Left renal pelvis (tissue), 4 donors: ENCODE measurements at places on chromosomes 2 and 18. TPM values are rescaled to one million over a fixed set of nuclear protein-coding genes. Genes with fewer than 3 reads are reported as not detected.

DNA sequence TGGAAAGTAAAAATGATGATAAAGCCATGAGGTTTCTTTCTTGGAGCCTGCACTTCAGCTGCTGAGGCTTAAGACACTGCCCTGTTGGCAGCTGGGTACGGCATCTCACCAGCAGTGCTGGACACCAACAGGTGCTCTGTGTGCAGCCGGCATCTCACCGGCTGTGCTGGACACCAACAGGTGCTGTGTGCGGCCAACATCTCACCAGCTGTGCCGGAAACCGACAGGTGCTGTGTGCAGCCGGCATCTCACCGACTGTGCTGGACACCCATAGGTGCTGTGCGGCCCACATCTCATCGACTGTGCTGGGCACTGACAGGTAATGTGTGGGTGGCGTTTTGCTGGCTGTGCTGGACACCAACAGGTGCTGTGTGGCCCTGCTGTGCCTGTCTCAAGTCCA lies 190.8 kb downstream of the TMEM18 start:
- no peak for DNase-seq

TMEM200C gene
- polyA plus RNA-seq, result 1.6 TPM

DNA sequence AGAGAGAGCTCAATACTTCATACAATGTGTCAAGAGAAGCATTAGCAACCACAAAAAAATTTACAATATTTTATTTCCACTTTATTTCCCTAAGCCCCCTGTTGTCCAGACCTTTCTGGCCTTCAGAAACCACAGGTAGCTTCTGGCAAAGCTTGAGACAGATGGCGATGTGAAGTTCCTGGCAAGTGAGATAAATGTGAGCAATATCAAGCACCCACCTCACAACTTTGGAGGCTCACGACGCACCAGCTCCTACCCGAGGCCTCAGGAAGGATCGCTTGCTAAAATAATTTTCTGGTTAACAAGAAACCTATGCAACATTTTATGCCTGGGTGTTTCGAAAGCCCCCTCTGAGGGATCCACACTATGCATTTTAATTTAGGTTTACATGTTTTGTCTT lies 158.1 kb upstream of the CHAC2 start:
- no peak for DNase-seq

DNA sequence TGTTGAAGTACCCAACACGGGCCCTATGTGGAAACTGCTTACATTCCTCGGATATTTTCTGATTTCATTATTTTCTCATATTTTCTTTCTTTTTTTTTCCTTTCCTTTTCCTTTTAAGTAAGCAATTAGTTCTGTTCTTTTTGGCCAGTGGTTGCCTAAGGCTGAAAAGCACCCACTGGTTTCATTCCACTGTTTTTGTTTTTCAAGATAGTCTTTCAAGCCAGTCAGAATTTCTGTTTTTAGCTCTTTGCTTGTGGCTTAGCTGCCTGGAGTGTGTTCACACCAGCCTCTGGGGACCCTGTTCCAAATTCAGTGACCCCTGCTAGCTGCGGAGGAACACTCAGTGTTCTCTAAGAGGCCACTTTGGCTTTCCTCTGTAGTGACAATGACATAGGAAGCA lies 73.6 kb downstream of the NRP2 start:
- DNase-seq, result no peak

DNA sequence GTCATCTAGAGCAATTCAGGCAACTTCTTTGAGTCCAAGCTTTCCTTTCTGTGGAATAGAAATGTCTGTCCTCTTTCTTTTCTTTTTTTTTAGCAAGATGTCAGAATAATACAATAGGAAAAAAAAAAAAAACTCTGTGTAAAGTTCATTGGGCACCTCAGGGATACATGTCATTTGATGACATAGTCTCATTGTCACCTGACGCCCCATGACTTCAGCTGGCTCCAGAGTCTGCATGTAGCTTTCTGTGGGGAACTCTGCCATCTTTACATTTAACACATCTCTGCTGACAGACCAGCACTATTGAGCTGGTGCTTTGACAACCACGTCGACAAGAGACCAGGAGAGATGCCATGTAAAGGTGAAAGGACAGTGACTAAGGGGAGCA lies 172.5 kb upstream of the KLF7 start:
- DNase-seq, result no peak

DNA sequence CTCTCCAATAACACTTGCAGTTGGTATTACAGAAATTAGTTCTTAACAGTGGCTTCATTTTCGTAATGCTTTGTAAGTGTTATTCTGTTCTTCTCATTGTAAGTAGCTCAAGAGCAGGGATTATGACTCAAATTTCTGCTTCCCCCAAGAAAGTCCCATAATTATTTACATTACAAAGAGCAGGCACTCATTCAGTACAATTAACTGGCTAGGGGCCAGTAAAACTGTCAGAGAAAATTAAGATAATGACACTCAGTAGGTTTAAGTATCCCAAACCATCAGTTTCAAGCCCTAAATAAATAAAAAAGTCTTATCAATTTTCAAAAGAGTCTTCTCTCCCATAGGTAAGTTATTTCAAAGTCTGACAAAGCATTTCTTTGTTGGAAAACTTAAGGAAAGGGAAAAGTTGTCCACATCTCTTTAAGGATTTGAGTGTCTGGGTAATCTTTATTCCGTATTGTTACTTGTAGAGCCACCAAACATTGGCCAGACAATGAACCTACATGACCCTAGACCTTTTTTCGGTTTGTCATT lies 137.1 kb downstream of the ARHGAP28 start:
- no peak for DNase-seq

DNA sequence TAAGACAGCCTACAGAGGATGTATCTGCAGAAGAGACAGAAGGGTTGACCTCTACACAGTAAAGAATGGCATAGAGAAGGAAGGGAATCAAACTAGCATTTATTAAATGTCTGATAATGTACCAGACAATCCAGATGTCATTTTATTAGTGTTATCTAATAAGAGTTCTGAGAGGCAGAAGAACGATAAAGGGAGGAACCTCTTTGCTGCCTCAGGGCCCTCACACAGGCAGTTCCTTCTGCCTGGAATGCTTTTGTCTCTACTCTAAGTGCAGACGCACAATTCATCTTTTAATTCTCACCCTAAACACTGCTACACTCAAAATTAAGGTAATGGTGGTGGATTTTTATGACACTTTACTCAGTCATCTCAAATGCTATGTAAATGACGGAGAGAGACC lies 64.5 kb downstream of the LRPPRC start:
- no peak for DNase-seq

DNA sequence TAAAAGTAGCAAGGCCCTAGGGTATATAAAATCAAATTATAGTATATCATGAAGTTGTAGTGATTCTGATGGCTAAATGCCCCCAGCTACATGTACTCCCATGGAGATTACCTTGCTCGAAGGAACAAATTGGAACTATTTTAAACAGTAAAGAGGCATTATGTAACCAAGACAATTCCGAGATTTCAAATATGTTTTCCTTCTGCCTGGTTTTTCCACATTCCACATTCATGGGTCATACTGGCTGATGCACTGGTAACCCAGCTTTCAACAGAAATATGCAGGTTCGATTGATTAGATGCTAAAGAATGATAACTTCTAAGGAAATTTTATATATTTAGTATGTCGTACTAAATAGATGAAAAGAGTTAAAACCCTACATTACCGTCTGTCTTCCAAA lies 62.3 kb upstream of the MGAT4A start:
- no peak for DNase-seq

DNA sequence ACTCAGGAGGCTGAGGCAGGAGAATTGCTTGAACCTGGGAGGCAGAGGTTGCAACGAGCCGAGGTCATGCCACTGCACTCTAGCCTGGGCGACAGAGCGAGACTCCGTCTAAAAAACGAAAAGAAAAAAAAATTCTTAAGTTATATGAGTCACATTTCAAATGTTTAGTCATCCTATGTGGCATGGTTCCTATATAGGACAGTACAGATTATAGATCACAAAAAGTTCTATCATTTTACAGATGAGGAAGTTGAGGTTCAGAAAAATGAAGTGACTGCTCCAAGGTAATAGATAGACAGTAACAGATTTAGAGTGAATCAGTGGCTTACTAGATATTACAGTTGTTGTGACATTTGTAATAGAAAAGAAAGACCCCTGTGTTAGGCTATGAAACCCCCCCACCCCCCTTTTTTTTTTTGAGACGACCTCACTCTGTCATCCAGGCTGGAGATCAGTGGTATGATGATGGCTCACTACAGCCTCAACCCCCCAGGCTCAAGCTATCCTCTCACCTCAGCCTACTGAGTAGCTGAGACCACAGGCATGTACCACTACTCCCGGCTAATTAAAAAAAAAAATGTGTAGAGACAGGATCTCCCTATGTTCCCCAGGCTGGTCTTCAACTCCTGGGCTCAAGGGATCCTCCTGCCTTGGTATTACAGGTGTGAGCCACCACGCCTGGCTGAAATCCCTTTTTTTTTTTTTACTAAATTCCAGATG lies 22.7 kb downstream of the PTPN4 start:
- DNase-seq, result no peak

DNA sequence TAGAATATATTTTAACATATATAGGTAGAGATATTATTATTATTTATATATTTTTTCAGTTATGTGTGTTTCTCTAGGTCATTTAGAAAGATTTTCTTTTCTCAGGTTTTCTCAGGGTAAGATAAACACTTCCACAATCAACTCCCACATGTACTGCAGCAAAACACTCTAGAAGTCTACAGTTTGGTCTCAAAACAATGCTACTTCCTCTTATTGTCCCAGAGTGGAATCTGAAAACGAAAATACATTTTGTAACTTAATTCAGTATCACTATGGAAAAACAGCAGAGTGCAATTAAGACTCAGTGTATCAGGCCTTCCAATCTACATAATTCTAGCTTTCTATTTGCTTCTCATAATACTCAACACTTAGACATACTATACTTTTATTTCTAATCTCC lies 190.1 kb upstream of the SLC35G4 start:
- DNase-seq, result no peak

DNA sequence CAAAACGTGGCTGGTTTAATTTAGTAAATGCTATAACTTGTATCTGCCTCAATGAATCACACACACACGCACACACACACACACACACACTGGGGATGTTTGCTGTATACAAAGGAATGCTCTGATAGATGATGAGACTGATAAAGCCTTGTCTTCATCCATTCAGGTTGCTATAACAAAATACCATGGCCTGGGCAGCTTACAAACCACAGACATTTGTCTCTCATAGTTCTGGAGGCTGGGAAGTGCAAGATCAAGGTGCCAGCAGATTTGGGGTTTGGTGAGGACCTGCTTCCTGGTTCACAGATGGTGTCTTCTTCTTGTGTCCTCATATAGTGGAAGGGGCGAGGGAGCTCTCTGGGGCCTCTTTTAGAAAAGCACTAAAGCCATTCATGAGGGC lies 149.5 kb upstream of the HDAC4 start:
- DNase-seq, result no peak

DNA sequence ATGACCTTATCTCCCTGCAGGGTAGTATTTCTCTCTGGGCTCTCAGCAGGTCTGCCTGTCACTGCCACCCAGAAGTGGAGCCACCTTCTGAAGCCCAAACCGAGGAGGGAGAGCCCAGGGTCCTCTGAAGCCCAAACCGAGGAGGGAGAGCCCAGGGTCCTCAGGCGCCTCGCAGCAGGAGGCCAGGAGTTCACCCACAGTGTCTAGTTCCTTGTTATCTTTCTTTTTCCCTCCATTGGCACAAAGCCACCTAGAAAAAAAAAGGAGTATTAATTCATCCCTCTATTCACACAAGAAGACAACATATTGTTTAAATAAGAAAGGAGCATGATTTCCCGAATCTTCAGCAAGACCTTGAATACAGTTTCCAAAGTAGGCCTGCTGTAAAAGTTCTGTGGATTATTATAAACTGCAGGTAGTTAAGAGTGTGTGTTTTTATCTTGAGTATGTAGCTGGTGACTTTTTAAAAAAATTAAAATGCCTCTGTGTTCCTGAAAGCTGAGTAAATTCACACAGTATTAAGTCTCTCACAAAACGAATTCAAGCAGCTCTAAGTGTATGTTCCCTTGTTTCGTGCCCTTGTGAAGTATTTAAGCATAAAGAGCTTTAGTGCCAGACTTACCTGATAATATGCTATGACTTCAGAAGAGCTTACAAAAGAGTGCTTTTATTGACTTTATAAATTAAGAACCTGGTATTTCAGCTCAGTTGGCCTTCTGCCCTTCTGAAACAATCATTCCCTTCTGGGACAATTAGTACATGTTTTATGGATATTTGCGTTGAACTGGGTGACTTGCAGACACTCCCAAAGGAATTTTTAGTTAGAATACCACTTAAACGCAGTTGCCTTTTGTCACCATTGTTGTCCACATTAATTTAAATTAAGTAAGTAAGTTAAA lies 11.7 kb upstream of the GRHL1 start:
- no peak for DNase-seq

DNA sequence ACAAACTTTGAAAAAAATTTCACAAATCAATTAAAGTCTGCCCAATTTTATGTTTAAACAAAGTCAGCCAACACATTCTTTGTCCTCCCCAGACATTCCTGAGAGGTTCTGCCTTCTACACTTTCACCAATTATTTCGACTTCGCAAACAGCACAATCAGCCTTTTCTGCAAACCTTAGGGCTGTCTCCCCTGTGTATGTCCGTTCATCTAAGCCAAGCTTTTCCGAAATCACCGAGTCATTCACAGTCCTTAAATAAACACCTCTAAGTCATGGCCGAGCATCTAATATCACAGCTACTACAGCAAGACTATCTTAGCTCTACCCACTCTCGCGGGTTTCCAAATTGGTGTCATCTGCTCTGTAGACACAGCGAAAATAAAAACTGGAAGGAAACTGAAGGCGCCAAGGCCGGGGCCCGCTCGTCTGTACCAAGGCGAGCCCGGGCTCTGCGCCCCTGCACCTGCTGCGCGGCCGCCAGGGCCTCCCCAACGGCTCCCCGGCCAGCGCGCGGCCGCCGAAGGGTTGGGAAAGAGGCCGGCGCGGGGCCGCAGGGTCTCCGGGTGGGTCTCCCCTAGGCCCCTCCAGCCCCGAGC lies 730 bp downstream of the ODC1 start:
- no peak for DNase-seq

GRCh38 chr2:108621087-108621559 lies 86.9 kb downstream of the LIMS1 start:
- DNase-seq, result no peak

DNA sequence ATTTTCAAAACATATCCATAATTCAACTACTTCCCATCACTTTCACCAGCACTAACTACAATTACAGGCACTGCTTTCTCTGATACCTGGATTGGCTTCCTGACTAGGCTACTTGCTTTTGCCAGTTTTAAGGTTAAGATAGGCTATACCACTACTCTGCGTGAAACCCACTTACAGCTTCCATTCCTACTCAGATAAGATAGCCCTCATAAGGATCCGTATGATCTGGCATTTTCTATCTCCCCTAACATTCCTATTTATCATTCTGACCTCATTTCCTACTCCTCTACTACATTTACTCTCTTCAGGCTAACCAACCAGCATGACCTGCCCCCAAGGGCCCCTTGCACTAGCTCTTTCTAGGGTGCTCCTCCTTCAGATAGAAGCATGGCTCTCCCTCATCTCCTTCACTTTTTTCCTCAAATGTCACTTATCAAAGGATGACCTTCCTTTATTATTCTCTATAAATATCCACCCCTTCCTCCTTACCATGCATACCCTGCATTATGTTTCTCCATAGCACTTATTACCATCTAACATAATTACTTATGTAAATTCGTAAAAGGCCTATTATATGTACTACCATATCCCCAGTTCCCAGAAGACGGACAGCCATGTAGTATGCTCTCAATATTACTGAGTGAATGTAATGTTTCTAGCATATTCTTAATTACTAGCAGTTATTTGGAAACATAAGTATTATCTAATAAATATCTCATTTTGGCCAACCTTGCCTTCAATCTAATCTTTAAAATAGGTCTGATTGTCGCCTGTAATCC lies 4.4 kb downstream of the TIA1 start:
- no peak for DNase-seq

POTEI gene
- polyA plus RNA-seq, result 0.10 TPM

STON1 gene
- 31.8 TPM for polyA plus RNA-seq

GRCh38 chr2:150450765-150451164 lies 36.7 kb downstream of the RND3 start:
- no peak for DNase-seq
